ENCODE measurements at places on chromosomes 3 and 15. TPM values are rescaled to one million over a fixed set of nuclear protein-coding genes. Genes with fewer than 3 reads are reported as not detected.

Gene SLC27A2
- 7.5 TPM for total RNA-seq

Gene LMAN1L
- total RNA-seq = not detected

Gene XCR1
- 0.18 TPM for total RNA-seq

Gene ARPIN
- 30.4 TPM for total RNA-seq

DNA sequence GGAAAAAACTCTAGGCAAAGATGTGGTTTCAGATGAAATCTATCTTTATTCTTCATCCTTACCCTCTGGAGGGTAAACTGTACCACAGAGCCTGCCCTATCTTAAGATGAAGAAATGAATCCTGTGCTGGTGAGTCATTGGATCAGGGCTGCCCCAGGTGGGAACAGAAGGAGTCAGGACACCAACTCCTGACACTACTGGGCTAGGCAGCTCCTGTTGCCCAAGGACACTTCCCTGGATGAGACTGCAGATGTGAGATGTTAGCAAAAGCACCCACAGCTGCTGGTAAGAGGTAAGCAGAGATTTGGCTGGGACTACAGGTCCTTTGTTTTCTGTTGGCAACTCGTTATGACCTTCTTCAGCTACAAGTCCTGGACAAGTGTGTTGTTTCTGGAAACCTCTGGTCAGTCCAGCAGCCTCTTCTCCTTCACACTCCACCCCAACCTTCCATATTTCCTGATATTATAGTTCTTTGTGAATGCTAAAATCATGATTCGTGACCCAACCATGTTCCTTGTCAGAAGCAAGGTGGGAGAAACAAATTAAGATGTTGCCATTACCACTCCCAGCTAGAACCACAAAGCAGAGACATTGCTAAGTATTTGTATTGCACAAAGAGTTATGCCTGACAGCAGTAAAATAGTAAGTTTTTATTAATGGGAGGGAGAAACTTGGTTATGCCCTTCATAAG lies 104.2 kb upstream of the TGFBR2 start:
- DNase-seq = no peak

DNA sequence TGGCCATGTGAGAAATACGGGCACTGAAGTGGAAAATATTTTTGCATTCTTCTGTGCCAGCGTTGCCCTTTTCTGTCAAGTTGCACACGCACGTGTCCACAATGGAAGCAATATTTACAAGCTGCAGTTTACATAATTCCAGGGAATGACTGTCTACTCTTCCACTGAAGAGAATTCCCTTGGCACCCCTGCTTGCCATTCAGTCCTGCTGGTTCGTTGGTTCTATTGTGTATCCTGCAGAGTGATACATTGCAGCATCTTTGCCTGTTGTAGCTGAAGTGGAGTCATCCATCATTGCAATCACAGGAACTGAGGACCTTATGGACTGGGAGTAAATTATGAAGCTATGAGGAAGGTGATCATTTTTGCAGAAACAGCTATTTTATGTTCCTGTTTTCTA lies 759.4 kb downstream of the ROBO2 start:
- no peak for DNase-seq

- no peak for DNase-seq
Measured at GRCh38 chr3:45664578-45664977, 24.6 kb upstream of the SACM1L start.

- peak; percentile 8 for DNase-seq
Measured at GRCh38 chr3:142272200-142272891, 47.0 kb upstream of the GK5 start.

DNA sequence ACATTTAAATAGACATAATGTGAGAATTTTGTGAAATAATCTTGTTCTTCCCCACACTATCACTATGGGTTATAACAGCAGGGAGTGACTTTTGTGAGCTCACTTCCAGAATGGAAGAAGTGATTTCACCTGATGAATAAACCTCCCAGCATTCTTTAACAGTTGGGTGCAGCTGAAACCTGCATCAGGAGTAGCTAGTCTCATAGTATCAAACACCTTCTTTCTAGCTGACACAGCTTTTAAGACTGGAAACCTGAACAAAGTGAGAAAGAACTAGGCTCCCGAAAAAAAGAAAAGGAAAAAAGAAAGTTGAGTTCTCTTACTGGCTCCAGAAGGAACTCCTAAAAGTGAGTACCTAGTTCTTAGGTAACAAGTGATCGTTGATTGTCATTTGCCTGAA lies 61.1 kb upstream of the UNC13C start:
- DNase-seq = no peak

GRCh38 chr15:37134244-37134643 lies 33.9 kb upstream of the MEIS2 start:
- no peak for DNase-seq

GRCh38 chr3:58383904-58384303 lies 49.7 kb downstream of the PDHB start:
- peak; percentile 93 for DNase-seq

- no peak for DNase-seq
Measured at GRCh38 chr15:48049736-48050135, 71.1 kb upstream of the SLC24A5 start.

DNA sequence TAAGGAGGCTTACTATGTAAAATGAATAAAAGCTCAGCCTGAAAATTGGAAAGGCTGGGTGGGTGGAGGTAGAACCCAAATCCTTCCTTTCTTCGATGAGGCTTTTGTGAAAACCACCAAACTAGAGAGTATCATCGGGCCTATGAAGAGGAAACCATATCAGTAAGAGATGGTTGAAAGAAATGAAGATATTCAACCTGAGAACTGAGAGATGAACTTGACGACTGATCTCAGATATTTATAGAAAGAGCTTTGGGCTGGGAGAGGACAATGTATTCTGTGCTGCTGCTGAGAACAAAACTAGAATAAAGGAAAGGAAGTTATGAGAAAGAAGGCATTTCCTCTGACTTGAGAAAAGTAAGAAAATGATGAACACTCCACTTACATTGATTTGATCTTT lies 236.6 kb downstream of the KCNH8 start:
- no peak for DNase-seq

- DNase-seq = no peak
Measured at GRCh38 chr3:120033596-120033995, 60.7 kb downstream of the GSK3B start.

GRCh38 chr3:131075632-131076328 lies 49.1 kb downstream of the NEK11 start:
- DNase-seq = no peak

All from PC-9 (cell line).